Hepatic stellate cell (primary cell): ENCODE measurements at places on chromosomes 11 and 22.
A peak's percentile ranks its signal among the peaks of the same experiment; 100 is the strongest.

DNA sequence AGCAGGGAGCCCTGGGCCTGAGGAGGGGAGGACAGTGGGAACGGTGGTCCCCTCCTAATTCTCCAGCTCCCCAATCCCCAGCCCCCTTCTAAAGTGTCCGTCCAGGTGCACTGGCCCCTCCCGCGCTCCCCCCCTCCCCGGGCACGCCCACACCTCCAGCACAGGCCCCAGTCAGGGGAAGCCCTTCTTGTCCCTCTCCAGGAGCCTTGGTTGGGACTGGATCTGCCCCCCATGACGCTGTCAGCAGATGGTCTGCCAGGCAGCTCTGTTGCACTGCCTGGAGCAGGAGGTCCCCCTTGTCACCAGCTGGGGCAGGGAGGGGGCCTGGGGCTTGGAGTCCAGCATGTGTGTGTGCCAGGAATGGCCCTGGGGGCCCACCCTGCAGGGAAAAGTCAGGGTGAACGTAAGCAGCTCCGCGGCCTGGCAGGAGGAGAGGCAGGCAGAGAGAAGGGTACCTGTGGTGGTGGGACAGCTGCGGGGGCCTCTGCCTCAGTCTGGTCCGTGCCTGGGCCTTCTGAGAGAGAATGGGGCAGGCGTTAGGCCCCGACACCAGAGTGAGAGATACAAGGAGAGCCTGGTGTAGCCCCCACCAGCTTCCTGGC is 1.6 kb downstream of the IRF7 start:
- DNase-seq: no peak

DNA sequence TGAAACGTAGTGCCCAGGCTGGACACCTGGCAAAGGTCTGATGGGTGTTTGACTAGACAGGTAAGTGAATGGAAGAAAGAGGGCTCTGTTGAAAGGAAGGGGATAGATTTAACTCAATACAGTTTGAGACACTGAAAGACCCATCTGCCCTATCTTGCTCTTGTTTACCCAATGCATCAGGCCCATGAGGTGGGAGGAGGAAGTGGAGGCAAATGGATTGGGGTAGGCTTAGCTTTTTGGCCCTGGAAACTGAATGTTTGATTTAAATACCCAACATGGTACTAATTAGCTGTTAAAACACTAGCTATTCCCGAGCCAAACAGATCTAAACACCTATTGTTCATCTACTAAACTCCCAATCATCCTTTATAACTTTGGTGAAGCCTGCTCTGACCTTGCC is 3.5 kb upstream of the UVRAG start:
- no peak for DNase-seq

- no peak for DNase-seq
Measured at GRCh38 chr11:82003024-82003423, 730.6 kb downstream of the FAM181B start.

- DNase-seq: no peak
Measured at GRCh38 chr11:71210861-71211260, 41.5 kb downstream of the SHANK2 start.

DNA sequence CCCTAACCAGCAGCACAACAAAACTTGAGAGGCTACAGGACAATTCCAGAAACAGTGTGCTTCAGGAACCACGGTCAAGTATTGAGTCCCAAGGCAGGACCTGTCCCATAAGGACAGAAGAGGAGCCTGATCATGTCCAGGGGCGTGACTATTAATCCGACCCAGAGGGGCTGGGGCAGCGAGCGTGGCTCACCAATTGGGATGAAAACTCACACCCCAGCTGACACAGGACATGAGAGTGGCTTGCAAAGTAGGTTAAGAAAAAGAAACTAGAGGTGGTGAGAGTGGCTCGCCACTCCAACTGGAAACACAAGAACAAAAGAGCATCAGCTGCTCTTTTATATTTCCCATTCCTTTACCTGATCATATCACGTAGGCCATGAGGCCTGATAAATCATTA is 16.0 kb upstream of the FEZ1 start:
- DNase-seq: no peak

- no peak for DNase-seq
Measured at GRCh38 chr11:29449281-29450074, 567.4 kb downstream of the KCNA4 start.

- DNase-seq: no peak
Measured at GRCh38 chr11:122199661-122200060, 83.6 kb upstream of the BLID start.

DNA sequence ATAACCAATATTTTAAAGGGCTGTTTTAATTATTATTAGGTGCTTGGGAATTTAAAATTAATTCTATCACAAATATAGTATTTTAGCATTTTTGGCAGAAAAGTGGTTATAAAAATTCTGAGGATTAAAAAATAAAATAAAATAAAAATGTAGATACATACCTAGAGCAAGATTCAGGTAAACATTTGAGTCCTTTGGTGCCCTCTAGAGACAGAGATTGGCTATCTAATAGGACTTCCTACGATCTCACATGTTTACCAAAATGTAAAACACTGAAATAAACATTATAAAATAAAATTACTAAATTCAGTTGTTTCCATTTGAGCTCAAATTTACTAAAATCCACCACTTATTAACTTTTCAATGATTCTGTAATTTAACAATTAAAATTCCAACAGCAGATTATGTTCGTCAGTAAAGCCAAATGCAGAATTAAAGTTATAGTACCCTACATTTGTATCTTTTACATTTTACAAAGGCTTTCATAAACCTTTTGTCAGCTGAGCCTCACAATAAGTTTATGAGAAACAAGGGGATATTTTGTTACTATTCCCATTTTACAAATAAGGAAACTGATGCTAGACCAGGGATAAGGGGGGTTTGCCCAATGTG is 27.7 kb downstream of the SLC36A4 start:
- peak; percentile 2 for DNase-seq

DNA sequence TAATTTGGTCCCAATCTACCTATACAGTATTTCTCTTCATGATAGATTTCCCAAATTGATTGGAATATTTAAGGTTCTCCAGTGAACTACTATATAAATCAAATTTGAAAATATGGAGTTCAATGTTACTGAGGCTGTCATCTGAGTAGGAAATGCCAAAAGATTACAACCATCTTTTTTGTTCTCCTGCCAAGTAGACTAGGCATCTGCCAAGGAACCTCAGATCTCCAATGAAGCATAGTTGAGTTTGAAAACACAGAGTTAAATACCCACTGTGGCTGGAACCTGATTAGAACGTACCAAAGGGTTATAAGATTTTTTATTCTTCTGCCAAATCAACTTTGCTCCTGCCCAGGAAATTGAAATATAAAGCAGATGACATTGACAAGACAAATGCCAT is 330.9 kb downstream of the CNTN5 start:
- DNase-seq: no peak

DNA sequence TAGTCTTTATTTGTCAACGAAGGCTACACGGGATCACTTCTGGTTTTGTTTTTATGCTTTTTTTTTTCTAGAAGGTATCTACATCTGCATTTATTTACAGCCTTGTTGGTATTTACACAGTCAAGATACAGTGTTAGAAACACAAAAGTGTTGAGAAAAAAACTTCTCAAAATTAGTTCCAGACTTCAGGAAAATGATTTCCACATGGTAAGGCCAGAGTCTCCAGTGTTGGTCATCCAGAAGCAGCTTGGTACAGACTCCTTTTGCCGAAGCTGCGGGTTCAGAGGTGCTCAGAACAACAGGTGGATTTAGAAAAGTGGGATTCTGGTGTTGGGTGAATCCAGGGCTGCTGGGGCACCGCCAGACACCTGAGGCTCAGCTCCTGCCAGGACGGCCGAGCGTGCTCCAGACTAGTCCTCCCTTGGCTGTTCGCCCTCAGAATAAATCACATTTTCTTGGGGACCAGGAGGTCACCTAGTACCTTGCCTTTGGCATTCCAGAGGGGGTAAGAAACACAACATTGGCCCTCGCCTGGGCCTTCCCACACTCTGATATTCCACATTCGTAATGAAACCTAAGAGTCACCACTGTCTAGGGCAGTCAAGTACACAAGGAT is 78.7 kb upstream of the NARS2 start:
- DNase-seq: no peak

DNA sequence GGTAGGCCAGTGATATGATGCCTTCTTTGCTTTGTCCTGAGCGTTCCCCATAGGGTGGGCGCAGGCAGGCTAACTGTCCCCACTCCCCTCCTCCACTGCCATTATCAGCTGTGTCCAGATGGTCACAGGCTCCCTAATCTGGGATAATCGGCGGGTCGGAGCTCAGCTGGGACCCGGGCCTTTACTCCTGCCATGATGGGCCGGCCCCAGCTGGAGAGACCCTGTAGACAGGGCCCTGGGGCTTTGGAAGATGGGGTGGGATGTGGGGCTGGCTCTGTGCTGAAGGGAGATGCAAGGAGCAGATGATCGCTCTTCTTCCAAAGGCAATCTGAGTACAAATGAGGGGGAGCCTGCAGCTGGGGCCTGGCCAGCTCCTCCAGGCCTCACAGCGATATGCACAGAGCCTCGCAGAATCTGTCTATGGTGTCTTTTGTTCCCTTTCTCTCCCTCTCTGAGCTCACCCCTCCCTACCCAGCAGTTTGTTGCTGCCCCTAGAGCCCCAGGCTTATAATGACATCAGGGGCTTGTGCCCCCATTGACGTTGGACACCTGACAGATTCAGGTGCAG is 11.9 kb downstream of the KLHL35 start:
- DNase-seq: no peak

DNA sequence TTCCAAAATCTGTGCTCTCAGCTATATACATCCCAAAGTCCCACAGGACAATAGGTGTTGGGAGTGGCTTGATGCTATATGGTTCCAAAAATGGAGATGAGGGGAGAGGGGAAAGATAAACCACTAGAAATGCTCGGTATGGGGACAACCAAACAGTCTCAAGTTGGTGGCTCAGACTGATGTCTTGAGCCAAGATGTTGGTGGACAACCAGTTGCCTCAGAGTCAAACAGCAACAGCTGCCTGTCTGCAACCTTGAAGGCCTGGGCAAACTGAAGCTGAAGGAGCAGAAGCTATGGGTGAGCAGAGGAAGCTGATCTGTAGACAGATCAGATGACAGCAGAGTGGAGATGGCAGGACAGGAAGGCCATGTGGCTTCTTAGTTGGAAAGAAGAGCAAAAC is 4.0 kb downstream of the RRP8 start:
- no peak for DNase-seq

DNA sequence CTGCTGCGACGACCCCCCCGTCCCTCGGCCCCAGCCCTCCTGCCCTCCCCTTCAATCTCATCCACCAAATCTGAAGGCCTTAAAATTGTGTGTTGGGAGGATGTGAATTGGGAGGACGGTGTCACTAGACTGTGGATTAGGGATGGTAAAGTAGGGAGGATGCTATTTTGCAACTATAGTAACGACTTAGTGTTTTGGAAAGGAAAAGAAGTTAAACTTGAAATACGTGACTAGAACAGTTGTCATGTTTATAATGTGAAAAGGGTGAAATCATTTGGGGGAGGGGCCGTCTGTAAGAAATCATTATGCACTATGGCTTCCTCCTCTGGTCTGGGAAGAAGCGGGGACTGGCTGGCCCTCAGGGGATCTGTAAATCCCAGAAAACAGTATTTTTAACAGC is 43.4 kb upstream of the NNMT start:
- no peak for DNase-seq
